CD4-positive, alpha-beta T cell (primary cell): ENCODE measurements at places on chromosomes 4 and X.
A peak's percentile ranks its signal among the peaks of the same experiment; 100 is the strongest.

- no peak for DNase-seq
These were observed 39.4 kb downstream of the WFS1 start for GRCh38 chr4:6308899-6309643.

GRCh38 chr4:173514641-173515217 is 15.3 kb downstream of the HAND2 start:
- DNase-seq, result no peak

DNA sequence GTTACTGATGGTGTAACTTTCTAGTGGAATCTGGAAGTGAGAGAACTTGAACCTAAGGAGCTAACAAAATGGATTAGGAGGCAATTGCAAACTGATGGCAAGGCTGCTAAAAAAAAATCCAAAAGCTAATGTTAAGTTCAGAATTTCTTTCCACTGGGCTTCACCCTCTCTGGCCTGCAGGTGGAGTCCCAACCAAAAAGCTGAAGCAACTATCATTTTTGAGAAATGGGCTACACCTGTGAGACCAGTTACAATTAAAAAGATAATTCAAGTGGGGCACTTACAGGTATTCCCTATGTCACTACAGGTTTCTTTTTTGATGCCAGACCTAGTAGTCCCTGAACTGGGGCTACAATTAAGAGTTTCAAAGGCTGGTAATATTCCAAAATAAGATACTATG is 142.1 kb upstream of the FTHL17 start:
- DNase-seq, result no peak

- DNase-seq, result no peak
These were observed 746 bp downstream of the PPAT start for GRCh38 chr4:56434599-56435139.

DNA sequence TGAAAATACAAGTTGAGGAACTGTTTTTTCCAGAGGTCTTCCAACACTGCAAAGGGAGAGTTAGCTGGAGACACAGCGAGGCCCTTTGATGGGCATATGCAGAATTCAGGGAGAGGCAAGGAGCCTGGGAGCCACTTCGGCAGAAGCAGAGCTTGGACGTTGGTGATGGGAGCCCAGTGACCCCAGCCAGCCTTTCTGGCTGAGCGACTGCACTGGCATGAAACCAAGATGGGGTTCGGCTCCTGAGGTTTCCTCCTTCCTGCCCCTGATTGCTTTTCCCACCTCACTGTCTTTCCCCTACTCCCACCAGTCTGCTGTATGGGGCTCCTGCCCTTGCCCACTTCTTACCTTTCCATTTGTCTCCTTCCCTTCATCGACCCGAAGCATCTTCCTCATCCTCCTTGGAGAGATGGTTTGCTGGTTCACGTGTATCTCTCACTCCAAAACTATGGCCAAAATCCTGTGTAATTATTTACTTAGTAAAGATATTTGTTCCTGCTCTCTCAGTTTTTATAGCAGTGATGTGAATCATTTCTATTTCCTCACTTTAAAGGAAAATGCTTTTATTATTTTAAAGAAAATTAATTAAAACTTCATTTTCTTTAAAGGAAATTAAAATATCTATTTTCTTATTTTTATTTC is 100.5 kb downstream of the NFKB1 start:
- no peak for DNase-seq

DNA sequence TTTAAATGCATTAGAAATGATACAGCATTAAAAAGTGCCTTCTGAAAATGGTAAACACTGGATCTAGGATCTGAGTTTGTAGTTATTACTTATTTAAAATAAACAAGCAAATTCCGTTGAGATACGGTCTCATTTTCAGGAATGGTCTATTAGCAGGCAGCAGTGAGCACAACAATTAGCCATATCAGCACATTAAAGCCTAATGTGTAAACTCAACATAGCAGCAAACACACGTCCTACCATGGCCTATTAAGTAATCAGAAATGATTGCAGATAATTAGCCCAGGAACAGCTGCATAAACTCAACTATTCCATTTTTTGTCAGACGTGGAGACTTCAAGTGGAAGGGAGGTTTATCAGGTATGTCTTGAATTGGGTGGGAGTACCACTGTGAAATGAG is 61.8 kb downstream of the NEIL3 start:
- no peak for DNase-seq

GRCh38 chrX:17654116-17654515 is 83.2 kb upstream of the SCML1 start:
- peak; percentile 2 for DNase-seq

DNA sequence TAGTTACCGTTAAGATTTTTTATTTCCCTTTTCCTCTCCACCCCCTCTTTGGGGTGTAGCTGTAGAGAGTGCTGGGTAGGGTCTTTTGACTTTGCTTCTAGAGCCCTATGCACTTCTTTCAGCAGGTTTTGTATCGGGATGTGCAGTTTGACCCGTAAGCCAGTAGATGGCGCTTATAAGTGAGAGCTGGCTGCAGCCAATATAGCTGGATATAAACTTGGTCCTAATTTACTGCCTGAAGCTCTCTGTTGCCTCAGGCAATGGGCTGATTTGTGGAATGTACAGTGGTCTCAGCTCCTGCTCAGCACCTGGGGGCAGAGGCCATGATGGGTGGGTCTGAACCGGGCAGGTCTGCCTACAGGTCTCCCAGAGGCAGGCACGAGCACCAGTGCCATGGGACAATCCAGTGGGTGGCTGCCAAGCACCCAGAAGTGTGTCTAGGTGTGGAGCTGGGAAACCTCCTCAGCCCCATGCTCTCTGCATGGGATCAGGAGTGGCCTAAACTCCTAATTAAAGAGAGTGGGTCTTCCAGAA is 146.5 kb downstream of the SPANXN1 start:
- no peak for DNase-seq

DNA sequence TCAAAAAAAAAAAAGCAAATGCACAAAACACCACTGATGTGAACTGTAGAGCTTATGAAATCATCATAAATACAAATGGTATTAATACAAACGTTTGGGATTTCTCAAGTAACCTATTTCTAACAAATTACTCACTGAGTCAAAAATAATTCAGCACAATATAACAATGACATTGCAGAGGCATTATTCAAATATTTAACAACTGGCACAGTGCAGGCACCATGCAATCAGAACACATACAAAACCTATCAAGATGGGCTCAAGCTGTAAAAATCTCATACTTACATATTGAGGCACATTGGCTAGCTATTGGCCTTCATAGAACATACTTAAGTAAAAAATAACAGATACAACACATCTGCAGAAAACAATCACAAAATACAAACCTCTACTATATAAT is 81.1 kb downstream of the LRBA start:
- no peak for DNase-seq

GRCh38 chr4:2949782-2950125 is 13.5 kb downstream of the NOP14 start:
- DNase-seq, result no peak

GRCh38 chr4:78666830-78667258 is 109.3 kb upstream of the BMP2K start:
- no peak for DNase-seq

DNA sequence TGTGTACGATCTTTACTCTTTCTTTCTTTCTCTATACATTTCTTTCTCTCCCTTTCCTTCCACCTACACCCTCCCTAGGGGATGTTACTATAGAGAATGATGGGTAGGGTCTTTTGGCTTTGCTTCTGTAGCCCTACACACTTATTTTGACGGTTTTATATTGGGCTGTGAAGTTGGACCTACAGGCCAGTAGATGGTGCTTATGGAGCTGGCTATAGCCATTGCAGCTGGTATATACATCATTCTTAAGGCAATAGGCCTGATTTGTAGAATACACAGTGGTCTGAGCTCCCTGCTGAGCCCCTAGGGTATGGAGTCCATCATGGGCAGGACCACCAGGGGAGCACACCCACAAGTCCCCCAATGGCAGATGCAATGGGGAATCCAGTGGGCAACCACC is 1869.7 kb downstream of the STIM2 start:
- no peak for DNase-seq

DNA sequence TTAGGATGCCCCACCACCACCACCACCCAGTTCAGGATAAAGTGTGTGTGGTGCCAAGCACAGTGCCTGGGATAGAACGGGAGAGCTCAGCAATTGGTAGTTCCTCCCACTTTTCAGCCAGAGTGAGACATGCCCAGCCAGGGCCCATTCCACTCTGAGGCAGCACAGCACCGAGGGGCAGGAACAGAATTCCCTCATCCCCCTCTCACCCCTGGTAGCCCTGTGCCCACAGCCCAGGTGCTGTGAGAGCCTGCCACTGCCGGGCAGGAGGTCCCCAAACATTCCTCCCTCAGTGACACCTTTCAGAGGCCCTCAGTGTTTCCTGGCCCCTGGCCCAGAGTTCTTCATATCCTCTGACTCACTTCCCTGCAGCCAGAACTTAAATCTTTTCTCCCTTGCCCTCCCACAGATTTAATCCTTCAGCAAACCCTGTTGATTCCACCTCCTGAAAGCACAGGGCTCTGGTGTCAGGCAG is 8.1 kb downstream of the RIPPLY1 start:
- DNase-seq, result no peak

DNA sequence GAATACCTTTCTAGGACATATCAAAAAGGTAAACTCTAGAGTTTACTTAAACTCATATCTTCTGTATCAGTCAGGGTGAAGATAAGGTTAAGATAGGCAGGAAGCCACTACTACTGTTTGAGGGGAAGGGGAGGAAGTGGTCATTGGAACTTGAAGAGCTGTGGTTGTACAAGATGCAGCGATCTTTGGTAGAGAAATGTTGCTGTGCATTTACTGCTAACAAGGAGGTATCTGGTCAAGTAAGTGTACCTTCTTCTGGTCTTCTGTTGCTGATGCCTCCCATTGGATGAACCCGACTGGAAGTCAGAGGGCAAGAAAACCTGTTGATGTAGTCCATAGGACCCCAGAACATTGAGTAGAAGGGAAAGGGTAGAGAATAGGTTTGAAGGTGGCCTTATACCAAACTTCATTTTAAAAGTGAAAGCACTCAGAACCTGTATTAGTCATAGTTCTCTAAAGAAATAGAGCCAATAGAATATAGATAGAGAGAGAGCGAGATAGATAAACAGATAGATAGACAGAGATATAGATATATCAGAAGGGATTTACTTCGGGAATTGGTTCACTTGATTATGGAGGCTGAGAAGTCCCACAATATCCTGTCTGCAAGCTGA is 47.9 kb upstream of the TSPAN5 start:
- peak; percentile 8 for DNase-seq

GRCh38 chr4:11313157-11313943 is 115.3 kb downstream of the HS3ST1 start:
- DNase-seq, result no peak

- DNase-seq, result no peak
These were observed 63.3 kb downstream of the MOSPD2 start for GRCh38 chrX:14936561-14936960.

DNA sequence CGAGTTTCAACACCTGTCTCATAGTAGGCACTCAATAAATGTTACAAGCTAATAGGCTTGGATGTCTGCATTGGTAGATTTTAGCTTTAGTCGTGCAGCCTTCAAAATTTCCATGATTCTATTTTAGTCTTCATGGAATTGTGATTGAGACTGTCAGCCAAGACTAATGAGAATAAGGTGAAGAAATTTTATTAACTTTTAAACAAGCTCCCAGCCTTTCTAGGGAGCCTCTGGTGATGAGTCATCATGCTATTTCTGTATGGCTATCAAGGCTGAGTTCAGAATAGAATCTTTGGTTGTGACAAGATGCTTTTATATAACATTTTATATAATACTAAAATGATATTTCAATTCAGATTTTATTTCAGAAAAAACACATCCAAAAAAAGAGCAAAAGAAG is 685.8 kb downstream of the GABRG1 start:
- DNase-seq, result no peak

- peak; percentile 60 for DNase-seq
These were observed 895 bp downstream of the SMIM14 start for GRCh38 chr4:39637586-39638353.

- DNase-seq, result no peak
These were observed 5.3 kb downstream of the MBNL3 start for GRCh38 chrX:132483488-132483887.

- no peak for DNase-seq
These were observed 43.5 kb upstream of the SERTM2 start for GRCh38 chrX:111467896-111468295.

GRCh38 chr4:17578482-17578891 is 1.5 kb downstream of the LAP3 start:
- DNase-seq, result no peak

GRCh38 chrX:106927023-106927422 is 6.8 kb downstream of the CLDN2 start:
- DNase-seq, result no peak

- DNase-seq, result no peak
These were observed 137.4 kb upstream of the STIM2 start for GRCh38 chr4:26723216-26723615.

- DNase-seq, result no peak
These were observed 132.7 kb downstream of the PJA1 start for GRCh38 chrX:69032601-69033000.

DNA sequence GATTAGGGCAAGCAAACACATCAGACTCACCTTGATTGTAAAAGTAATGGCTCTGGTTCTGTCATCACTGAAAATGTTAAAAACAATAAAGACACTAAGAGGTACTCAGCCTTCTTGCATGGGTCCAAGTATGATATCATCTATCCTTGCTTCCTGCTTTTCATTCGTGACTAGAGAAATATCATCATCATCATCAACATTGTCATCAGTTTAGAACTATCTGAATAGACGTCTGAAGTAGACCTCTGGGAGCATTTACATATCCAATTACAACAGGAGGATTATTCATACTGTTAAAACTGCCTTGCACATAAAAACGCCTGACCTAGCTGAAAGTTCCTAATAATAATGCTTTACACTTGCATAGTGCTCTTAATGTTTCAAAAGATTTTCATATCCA is 9.8 kb upstream of the FRAS1 start:
- no peak for DNase-seq

- no peak for DNase-seq
These were observed 77.0 kb upstream of the ENPP6 start for GRCh38 chr4:184294606-184295133.

DNA sequence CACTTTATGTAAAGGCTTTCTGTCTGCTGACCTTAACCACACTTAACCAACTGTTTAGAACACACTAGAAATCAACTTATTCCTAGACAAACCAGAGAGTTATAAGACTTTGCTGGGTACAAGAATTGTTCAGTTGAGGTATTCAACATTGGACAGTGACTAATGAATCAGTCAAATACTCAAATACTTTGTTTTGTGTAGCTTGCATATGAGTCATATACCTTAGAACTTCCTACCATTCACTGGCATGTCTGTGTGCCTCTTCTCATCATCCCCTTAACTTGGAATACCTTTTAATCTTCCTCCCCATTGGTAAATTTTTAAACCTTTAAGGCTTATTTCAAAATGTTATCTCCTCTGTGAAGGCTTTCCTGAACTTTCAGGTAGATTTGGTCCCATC is 708.8 kb upstream of the GRIA3 start:
- DNase-seq, result no peak

- DNase-seq, result no peak
These were observed 10.4 kb downstream of the RELL1 start for GRCh38 chr4:37675587-37676290.

- no peak for DNase-seq
These were observed 38.1 kb upstream of the EDA2R start for GRCh38 chrX:66676990-66677389.
